ENCODE measurements at places on chromosomes 1 and 21. TPM values are rescaled to one million over a fixed set of nuclear protein-coding genes. Genes with fewer than 3 reads are reported as not detected.

GRCh38 chr1:59308839-59309238 is 11.9 kb downstream of the FGGY start:
- DNase-seq, result no peak

GRCh38 chr1:209531006-209531405 is 52.5 kb upstream of the CAMK1G start:
- DNase-seq, result no peak

The STUM gene
- total RNA-seq, result not detected

The MAP1LC3C gene
- total RNA-seq, result not detected

Data from CD8-positive, alpha-beta T cell (primary cell).